ENCODE measurements at places on chromosomes 7 and 10.

- DNase-seq, result no peak
Observed at GRCh38 chr10:43955002-43955596, 306.4 kb upstream of the ZNF32 start.

DNA sequence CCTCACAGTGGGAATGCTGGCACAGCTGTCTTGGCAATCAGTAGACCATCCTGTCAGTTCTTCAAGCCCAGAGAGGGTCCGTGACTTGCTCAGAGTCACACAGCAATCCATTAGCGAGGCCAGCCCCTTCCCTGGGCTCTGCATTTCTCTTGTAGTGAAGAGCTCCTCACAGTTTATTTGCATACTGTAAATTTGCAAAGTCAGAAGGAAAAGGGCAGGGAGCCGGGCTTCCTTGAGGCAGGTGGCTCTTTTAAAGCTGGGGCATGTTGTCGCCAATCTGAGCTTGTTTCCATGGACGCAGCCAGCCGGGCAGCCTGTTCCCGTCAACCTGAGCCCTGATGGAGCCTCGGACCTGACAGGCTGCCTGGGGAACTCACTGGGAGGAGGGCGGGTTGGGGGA lies 123.4 kb downstream of the CUX1 start:
- no peak for DNase-seq

DNA sequence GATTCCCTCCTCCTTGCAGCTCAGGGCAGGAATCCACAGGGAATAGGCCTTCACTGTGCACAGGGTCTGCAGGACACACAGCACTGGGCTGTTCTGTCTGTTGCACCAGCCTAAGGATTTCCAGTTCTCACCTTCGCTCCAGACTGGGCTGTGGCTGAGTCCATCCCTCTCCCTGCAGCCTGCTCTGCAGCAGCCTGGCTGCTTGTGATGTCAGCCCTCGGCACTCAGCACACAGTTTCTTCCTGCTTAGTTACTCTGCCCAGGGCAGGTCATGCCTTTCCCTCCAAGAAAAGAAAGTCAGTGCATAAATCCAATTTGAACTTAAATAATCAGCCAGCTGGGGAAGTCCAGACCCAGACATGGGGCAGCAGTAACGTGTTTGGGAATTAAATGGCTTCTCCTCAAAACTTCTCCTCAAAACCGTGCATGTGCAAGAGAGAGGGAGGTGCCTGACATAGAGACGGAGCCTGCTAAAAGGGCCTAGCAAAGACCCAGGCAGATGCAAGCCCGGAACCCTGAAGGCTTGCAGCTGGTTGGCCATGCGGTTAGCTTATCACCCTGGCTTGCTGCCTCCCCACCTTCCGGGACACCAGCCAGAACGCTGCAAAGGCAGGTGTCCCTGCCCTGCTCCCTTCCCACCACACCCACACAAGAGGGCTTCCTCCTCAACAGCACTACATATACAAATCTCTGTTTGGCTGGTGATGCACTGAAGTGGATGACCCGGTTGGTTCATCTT lies 10.9 kb upstream of the GDF2 start:
- DNase-seq, result no peak

DNA sequence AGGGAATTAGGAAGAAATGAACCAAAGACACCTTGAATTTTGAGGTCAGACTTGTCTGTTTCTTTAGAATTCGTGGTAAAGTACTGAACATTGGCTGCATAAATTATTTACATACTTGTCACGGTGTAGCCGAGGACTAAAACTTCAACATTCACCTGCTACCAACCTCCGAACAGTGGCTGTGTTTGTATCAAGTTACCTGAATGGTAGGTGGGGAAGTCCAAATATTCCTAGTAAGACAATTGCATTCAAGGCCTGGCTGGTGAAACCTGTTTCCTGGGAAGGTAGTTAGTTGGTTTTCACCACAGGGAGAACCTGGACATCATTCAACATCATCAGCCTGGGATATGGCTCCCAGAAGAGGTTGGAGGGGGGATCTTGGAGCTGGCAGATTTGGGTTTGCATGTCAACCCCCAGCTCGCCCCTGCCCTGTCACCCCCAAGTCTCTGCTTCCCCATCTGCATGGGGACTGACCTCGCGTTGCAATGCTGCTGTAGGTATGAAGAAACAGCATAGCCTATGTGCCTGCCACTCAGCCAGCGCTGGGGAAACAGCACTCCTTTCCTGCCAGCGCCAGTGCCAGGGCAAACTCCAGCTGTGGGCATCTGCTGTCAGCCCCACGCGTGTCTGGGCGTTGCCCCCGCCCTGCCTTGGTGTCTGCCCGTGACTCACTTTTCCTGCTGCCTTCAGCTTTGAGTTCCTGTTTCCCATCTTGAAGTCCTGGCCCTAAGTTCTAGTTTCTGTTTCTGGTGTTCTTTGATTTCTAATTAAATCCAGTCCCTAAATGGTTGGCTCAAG lies 12.7 kb upstream of the LARP4B start:
- DNase-seq, result no peak

GRCh38 chr10:77698267-77698931 lies 60.8 kb upstream of the KCNMA1 start:
- DNase-seq, result no peak

DNA sequence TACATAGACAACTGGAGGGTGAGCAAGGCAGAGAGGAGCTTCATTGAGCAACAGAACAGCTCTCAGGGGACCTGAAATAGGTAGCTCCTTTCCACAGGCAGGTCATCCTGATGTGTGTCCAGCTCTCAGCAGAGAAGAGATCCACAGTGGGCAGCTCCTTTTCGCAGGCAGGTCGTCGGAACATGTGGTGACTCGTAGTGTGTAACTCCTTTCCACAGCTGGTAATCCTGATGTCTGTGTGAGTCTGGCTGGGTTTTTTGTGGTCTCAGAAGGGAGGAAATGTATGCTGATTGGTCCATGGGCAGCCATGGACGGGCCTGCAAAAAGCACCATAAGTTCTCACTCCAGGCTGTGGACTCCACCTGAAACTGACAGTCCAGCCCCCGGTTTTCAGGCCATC lies 24.4 kb upstream of the TES start:
- no peak for DNase-seq

- no peak for DNase-seq
Observed at GRCh38 chr7:95547361-95548348, 48.7 kb downstream of the PDK4 start.

GRCh38 chr7:129307592-129307991 lies 82.8 kb downstream of the AHCYL2 start:
- no peak for DNase-seq

DNA sequence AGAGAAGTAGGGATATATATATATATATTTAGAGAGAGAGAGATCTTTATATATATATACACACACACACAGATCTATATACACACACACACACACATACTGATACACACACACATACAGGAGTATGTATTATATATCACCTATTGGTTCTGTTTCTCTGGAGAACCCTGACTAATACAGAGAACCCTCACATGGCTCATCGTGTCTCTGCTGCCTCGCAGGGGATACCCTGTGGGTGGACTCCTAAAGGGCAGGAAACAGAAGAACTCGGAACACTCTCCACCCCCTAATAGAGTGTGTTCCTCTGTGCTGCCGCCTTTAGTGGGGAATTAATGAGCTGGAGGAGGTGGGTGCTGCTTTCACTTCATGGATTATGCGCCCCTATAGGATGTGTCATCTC lies 86.6 kb downstream of the NPY start:
- DNase-seq, result no peak

DNA sequence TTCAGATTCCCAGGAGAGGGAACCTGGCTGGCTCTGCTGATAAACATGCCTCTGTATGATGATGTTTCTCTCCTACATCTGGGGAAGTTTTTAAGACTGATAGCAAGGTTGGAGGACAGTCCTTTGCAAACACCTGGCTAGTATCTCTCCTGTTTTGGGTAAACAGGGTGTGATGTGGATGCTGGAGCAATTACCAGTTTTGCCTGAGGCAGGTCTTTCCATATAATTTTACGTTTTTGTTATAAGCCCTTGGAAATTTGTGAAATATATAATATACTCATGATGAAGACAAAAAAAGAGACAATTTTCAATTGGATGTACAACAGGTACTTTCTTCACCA lies 138.6 kb downstream of the ADAM22 start:
- no peak for DNase-seq

GRCh38 chr7:16223963-16224707 lies 197.2 kb downstream of the CRPPA start:
- DNase-seq, result no peak

DNA sequence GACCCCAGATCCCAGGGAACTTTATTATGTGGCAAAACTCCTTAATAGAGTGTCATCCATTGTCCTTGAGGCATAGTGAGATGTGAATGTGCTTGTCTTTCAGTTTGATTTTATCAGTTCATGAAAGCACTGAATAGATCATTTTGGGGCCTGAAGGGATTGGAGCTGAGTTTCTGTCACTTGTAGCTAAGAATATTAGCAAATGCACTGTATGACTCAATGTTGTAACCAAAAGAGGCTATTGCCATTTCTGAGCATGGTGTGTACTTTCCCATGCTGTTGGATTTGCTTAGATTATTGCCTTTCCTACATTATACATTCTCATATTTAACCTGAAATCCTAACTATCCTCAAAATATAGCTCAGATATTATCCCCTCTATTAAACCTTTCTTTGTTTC lies 130.4 kb downstream of the PRKG1 start:
- no peak for DNase-seq

GRCh38 chr7:118496138-118496644 lies 271.7 kb downstream of the ANKRD7 start:
- no peak for DNase-seq

GRCh38 chr7:133691727-133692610 lies 435.2 kb upstream of the LRGUK start:
- no peak for DNase-seq

- no peak for DNase-seq
Observed at GRCh38 chr10:126087796-126088505, 191.6 kb downstream of the FANK1 start.

DNA sequence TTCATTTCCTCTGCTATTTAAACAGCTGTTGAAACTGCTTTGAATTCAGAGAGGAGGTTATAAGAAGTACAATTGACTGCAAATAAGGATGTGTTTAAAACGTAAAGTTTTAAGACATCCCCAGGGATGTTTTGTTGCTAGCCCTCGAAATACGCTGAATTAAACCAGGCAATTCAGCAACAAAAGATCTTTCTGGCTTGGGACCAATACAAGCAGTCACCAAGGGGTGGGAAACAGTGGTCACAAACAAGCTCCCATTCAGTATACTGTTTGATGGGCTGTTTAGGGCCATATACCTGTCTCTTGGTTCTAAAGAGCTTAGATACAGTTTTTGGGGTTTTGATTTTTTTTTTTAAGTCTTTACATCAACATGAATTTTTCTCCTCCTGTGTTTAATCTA lies 446.3 kb upstream of the POT1 start:
- DNase-seq, result no peak

GRCh38 chr7:4808026-4808425 lies 32.6 kb downstream of the AP5Z1 start:
- DNase-seq, result no peak

GRCh38 chr10:20670579-20670978 lies 226.5 kb downstream of the NEBL start:
- no peak for DNase-seq

DNA sequence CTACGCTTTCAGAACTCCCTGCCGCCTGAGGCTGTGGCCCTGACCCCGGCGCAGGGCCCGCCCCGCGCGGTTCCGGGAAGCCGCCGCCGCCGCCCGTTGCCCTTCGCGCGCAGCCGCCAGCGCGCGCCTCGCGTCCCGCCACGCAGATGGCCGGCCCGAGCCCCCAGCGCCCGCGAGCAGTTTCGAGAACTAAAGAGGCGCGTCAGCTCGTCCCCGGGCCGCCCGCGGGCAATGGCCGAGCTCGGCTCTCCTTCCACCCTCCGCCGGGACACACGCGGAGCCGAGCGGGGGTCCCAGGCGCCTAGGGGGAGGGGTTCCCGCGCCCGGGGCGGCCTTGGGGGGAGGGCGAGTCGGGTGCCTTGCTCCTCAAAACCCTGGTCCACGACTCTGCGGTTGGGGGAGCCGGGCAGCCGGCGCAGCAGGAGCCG lies 1.8 kb downstream of the HNRNPF start:
- no peak for DNase-seq

DNA sequence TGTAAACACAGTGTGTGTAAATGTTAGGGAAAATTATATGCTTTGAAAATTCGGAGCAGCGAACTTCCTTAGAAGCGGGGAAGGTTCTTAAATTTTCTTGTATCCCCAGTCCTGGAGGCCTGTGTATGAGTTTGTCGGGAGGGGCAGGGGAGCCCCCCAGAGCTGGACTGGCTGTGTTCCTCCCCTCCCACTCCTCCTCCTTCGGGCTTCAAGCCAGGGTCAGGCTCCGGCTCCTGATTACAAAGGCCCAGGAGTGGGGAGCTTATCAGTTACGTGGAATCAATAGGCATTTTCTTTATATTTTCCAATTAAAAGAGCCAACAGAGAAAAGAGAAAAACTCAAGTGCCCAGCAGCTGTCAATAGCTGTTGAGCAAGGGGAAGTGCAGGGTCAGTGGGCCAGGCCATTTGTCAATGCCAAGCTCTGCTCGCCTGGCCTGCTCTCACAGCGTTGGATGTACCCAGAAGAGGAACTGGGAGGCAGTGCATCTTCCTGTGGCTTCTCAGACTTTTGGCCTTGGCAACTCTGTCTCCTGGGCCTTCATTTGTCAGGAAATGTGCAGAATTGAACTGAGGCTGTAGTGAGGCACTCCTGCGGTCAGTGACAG lies 156.9 kb upstream of the PCBD1 start:
- no peak for DNase-seq

GRCh38 chr7:101954499-101954898 lies 137.1 kb downstream of the CUX1 start:
- no peak for DNase-seq

GRCh38 chr7:94350734-94351133 lies 44.0 kb upstream of the COL1A2 start:
- no peak for DNase-seq

GRCh38 chr10:78254013-78254412 lies 220.3 kb downstream of the RPS24 start:
- no peak for DNase-seq

DNA sequence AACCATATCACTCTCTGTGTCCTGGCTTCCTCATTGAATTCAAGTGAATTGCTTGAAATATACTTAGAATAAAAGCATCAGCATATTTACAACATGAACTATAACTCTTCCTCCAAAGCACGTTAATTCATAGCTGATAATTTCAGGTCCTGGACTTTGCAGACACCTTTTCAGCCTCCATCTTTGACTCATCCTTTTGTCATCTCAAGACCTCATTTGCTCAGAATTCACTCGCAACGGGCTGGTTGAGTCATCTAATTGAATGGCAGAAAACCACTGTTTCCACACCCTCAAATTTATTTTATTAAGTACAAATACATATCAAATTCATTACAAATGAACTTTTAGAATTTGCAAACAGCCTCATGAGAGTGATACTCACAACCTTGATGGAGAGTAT lies 545.7 kb downstream of the GATA3 start:
- DNase-seq, result peak; percentile 6

- DNase-seq, result no peak
Observed at GRCh38 chr7:91405092-91405788, 141.0 kb downstream of the FZD1 start.

- no peak for DNase-seq
Observed at GRCh38 chr10:75342397-75342796, 59.2 kb downstream of the ZNF503 start.

GRCh38 chr10:52308251-52309031 lies 5.6 kb upstream of the DKK1 start:
- no peak for DNase-seq
